ENCODE measurements at places on chromosomes 6 and 20.

GRCh38 chr6:154403788-154404187 lies 47.2 kb upstream of the IPCEF1 start:
- DNase-seq = no peak

- DNase-seq = no peak
Measured at GRCh38 chr6:111192911-111193555, 105.7 kb downstream of the SLC16A10 start.

DNA sequence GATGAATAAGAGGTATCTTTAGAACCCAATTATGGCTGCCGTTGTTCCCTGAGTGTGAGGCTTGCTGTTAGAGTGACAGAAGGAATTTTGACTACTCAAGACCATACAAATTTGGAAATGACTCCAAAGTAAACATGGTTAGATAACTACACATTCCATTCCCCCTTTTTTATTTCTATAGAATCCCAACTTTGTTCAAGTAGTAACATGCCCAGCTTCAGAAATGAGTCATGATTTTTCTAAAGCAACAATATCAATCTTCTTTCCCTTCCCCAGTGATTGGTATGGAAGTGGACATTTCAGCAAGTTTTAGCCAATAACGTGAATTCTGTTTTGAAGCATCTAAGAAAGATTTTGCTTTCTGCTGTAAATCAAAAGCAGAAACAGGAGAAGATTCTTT lies 37.8 kb downstream of the HCRTR2 start:
- DNase-seq = no peak

GRCh38 chr20:37326666-37327065 lies 19.3 kb upstream of the SRC start:
- DNase-seq = no peak

- DNase-seq = peak; percentile 32
Measured at GRCh38 chr20:59583428-59584277, 20.7 kb upstream of the PHACTR3 start.

DNA sequence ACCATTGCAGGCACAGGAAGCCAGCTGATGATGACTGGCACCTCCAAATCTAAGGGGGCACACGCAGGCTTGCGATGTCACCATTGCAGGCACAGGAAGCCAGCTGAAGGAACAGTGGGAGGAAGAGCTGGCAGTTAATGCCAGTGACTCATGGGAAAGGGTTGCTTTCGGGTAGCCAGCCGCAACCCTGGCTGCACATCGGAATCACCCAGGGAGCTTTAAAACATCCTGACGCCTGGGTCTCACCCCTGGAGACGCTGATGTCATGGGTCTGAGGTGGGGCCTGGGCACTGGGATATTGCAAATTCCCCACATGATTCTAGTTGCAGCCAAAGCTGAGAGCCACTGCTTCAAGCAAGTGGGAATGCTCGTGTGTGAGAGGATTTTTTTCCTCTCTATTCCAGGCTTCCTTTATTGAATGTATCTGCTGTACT lies 16.1 kb upstream of the CCN6 start:
- peak; percentile 64 for DNase-seq

DNA sequence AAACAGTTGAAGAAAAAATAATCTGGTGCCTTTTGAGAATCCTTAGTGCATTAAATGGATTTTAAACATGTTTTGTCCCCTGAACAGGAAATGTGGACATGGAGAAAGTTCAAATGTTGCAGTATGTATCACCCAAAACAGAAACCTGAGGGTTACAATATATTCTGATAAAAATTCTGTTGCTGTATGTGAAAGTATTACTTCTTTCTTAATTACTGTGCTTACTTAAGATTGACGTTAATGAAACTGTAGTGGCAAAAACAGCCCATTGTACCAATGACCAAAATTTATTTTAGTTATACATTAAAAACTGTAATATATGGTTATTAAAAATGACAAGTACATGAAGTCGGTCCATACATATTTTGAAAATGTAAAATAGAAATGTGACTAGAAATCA lies 100.6 kb downstream of the PRDM1 start:
- no peak for DNase-seq

DNA sequence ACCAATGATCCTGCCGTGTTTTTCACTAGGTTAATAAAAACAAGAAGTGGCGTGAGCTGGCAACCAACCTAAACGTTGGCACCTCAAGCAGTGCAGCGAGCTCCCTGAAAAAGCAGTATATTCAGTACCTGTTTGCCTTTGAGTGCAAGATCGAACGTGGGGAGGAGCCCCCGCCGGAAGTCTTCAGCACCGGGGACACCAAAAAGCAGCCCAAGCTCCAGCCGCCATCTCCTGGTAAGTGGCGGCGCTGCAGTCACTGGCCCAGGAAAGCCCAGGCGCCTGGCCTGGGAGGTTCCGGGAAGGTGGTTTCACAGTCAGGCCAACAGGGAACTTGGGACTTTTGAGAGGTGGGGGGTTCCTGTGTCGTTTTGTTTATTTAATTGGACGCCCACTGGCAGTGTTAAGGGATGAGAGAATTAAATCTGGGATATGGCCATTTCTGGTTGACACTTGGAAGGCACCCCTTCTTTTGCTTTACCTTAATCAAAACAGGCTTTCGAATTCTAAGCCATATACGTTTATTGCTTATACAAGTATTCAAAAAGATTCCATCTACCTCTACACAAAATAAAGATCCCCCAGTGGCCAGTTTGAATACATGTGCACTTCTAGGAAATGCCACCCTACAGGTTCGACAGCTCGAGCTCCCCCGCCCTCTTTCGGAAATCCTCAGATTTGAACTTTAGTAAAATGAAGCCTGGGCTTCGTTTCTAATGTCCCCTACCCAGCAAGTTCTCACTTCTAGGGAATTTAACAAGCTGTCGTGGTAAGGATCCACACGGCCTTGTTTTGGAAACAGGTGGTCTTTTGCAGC lies 138.9 kb downstream of the TMEM242 start:
- DNase-seq = peak; percentile 81

- no peak for DNase-seq
Measured at GRCh38 chr6:42123379-42124103, 18.9 kb downstream of the C6orf132 start.

Data from adrenal gland (tissue), 19 donors.